ENCODE measurements at places on chromosomes 3 and 15.

DNA sequence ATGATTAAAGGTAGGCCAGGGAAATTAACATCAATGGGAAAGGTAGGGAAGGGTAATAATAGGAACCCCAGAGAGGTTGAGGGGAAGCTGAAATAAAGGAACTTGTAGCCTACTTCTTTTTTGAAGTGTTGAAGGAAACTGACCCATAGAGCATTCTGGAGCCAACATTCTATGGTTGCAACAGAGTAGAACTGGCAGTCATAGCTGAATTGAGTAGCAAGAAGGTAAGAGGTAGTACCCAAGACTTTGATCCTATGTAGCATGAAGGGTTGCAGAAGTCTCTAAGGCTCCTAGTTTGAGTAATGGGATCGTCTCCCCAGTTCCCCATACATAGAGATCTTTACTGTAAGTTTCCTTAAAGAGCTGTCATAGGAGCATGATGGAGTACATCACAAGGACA lies 7.4 kb upstream of the ZNF774 start:
- no peak for DNase-seq

GRCh38 chr15:49696433-49696832 lies 75.6 kb downstream of the DTWD1 start:
- no peak for DNase-seq

DNA sequence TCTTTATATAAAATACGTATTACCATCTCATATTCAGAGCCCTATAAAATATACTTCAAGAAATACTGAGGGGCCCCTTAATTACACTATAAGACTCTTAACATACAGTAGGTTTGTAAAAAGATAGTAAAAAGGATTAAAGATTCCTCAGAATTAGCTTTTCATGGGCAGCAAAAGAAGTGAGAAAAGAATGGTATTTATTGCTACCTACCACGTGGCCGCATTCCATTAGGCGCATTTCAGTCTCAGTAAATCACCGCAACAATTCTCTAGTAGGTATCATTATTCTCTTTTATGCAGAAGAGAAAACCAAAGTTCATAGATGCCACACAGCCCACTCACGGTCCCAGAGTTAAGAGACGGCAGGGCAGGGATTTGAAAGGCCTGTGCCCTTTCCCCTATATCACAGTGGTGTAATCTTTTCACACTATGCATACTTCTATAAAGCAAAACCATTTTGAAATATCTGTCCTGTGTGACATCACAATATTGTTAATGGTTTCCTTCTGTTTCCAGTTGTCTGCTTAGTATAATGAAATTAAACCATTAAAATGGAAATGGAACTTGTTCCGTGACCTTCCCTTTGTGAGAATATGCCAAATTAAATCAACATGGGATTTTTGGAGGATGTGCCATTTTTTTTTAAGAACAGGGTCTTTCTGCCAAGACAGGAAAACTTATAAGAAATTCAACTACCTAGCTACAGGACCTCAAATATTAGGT lies 1072.2 kb downstream of the FHIT start:
- DNase-seq: no peak

DNA sequence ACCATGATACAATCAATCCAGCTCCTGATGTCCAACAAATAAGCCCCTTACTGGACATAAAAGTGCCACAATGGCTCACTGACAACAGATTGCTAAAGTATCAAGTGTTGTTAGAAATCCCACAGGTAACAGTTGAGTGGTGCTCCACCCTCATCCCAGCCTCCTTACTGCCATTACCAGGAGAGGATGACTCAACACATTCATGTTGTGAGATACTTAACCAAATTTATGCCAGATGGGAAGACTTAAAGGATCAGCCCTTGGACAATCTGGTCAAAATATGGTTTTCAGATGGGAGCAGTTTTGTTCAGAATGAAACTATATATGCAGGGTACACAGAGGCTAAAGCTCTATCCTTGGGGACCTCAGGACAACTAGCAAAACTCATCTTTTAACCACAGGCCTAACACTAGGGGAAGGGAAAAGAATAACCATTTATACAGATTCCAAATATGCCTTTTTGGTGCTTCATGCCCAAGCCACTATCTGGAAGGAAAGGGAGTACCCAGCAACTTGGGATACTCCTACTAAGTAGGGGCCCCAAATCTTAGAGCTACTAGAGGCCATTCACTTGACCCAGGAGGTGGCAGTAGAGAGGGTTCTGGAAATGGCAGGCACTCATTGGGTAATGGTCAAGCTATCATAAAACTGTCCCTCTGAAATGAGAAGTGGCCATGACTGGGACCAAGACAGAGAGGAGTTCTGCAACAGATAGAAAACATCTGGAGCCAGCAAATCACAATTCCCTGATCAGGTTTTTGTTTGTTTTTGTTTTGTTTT lies 6.9 kb upstream of the ZNF662 start:
- no peak for DNase-seq

- no peak for DNase-seq
These were observed 72.9 kb downstream of the BLM start for GRCh38 chr15:90790057-90790456.

DNA sequence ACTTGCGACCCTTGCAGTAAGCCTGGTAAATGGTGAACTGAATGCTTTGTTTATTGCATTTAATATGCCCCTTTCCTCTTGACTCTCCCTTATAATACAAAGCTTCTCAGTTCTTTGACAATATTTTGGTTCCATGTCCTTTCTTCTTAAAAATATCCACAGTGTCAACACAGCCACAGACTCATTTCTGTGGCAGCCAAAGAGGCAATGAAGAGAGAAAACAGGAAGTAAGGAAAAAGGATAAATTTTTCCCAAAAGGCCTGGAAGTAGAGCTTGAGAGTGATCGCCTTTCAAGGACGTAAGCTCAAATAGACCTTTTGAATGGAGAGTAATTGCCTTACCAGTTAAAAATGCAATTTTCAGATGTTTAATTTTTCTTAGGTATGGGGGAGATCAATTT lies 59.4 kb downstream of the PEX5L start:
- DNase-seq: no peak
